ENCODE measurements at places on chromosomes 16 and 17.

DNA sequence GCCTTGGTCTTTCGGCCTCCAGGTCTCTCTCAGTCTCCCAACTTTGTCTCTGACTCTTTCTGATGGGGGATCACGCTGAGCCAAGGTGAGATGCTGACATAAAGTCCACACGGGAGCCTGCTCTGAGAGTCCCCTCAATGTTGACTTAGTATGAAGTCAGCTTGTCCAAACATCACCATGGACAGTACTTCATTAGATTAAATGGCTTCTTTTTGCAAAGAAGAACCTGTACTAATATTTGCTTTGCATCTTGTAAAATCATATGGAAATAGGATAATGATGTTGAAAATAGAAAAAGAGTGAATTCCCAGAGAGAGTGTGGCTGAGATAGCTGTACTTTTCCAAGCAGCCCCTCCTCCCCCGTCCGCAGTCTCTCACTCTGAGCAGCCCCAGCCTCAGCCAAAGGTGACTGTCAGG is 56.7 kb upstream of the SIAH1 start:
- H3K4me1 ChIP-seq = peaks cover 5% of the 10 kb centered on the region
- no peak for DNase-seq
- H3K4me3 ChIP-seq = no peak overlapping the region
- no peaks in the 10 kb centered on the region for H3K27me3 ChIP-seq
- H3K36me3 ChIP-seq = no peaks in the 10 kb centered on the region
- no peak overlapping the region for H3K27ac ChIP-seq

DNA sequence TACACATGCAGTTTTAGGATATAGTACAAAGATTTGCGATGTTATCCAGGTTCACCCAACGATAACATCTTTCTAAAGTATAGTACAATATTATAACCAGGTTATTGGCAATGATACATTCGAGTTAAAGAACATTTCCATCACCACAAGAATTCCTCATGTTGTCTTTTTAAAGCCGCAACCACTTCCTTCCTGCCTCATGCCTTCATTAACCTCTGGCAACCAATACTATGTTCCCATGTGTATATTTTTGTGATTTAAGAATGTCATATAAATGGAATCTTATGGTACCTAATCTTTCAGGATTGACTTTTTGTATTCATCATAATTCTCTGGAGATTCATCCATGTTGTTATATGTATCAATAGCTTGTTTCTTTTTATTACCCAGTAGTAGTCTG is 1183.2 kb downstream of the CDH11 start:
- DNase-seq = no peak
- H3K4me3 ChIP-seq = no peak overlapping the region
- no peaks in the 10 kb centered on the region for H3K27me3 ChIP-seq
- H3K36me3 ChIP-seq = no peaks in the 10 kb centered on the region
- H3K4me1 ChIP-seq = no peaks in the 10 kb centered on the region
- H3K27ac ChIP-seq = no peak overlapping the region

DNA sequence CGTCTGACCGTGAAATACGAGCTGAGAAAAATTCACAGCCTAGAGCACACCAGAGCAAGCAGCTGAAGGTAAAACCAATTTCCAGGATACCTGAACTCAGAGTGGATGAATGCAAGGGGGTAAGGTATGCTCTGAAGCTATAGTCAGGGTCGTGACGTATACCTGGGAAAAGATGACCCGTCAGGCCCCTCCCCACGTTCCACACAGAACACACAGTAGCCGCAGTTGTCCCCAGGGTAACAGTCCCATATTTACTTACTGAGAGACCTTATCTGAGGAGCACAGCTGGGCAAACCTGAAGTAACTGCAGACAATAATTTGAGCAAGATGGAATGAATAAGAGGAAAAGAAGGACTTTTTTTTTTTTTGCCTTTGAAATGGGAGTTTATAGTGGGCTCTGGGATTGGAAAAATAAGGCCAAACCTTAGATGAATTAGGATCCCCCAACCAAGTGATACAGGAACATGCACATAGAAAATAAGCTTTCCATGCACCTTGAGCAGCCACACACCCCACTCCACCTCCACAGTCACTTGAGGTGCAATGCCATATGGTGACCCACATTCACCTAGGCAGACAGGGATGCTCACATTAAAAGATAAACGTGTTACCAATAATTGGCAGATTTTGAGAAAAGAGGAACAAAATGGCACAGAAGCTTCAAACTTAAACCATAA is 38.0 kb downstream of the ABCA6 start:
- H3K4me1 ChIP-seq = peaks cover 19% of the 10 kb centered on the region
- H3K27ac ChIP-seq = peak overlapping the region; percentile 58
- no peaks in the 10 kb centered on the region for H3K27me3 ChIP-seq
- H3K36me3 ChIP-seq = no peaks in the 10 kb centered on the region
- DNase-seq = peak; percentile 89

- H3K36me3 ChIP-seq = no peaks in the 10 kb centered on the region
- H3K4me3 ChIP-seq = peak overlapping the region; percentile 87
- H3K27me3 ChIP-seq = no peaks in the 10 kb centered on the region
- no peak for DNase-seq
- peak overlapping the region; percentile 96 for H3K27ac ChIP-seq
Measured at GRCh38 chr17:60524463-60525327, 1.3 kb downstream of the APPBP2 start.

DNA sequence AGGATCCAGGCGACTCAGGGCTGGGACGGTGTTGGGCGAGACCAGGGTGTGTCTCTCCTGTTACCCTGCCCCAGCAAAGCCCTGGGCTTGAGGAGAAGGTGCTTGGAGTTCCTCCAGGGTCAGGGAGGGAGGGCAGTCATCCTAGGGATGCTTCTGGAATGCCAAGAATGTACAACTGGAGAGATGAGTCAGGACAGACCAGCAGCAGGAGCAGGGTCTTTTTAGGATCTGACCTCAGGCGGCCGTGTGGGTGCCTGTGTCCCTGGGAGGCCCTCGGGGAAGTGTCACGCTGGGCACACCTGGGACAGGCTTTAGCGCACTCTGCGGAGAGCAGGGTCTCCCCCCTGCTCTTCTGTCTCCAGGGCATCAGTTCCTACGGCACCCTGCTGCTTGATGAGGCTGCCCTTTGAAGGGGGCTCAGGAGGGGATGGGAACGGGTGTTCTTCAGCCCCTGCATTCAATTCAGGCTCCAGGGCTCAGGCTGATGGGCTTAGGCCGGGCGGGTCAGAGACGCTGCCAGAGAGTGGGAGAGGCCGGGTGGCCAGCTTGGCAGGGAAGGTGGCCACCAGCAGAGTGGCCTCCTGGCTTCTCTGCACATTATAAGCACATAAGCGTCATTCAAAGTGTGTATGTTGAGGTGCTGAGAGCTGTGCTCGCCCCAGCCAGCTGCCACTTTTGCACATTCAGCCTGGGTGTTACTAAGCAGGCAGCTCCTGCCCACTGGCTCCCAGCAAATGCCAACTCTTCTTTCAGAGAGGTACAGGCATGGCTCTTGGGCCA is 8.4 kb upstream of the MTSS2 start:
- no peaks in the 10 kb centered on the region for H3K27me3 ChIP-seq
- no peaks in the 10 kb centered on the region for H3K36me3 ChIP-seq
- peak overlapping the region; percentile 89 for H3K27ac ChIP-seq
- DNase-seq = peak; percentile 81
- H3K4me1 ChIP-seq = peaks cover 44% of the 10 kb centered on the region

GRCh38 chr17:29615492-29616299 is 7.0 kb downstream of the CORO6 start:
- peaks cover 23% of the 10 kb centered on the region for H3K4me1 ChIP-seq
- H3K27ac ChIP-seq = no peak overlapping the region
- no peaks in the 10 kb centered on the region for H3K36me3 ChIP-seq
- peak overlapping the region; percentile 42 for H3K4me3 ChIP-seq

DNA sequence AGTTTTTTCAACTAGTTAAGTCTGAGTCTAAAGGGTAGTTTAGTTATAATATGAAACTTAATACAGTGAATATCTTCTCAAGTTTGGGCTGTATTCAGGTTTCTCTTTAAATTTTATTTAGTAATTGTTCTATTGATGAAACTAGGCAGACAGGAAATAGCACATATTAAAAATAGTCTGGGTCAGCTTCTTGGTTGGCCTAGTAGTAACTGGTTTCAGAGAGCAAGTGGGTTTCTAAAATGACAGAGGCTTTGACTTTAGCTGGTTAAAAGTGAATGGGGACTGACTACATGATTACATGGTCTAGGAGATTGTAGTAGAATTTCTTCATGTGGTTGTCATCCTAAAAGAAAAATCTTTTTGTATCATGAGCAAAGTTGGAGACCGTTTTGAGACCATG is 46.8 kb downstream of the OMG start:
- DNase-seq = no peak
- no peaks in the 10 kb centered on the region for H3K4me1 ChIP-seq
- peaks cover 1% of the 10 kb centered on the region for H3K36me3 ChIP-seq
- no peak overlapping the region for H3K27ac ChIP-seq

DNA sequence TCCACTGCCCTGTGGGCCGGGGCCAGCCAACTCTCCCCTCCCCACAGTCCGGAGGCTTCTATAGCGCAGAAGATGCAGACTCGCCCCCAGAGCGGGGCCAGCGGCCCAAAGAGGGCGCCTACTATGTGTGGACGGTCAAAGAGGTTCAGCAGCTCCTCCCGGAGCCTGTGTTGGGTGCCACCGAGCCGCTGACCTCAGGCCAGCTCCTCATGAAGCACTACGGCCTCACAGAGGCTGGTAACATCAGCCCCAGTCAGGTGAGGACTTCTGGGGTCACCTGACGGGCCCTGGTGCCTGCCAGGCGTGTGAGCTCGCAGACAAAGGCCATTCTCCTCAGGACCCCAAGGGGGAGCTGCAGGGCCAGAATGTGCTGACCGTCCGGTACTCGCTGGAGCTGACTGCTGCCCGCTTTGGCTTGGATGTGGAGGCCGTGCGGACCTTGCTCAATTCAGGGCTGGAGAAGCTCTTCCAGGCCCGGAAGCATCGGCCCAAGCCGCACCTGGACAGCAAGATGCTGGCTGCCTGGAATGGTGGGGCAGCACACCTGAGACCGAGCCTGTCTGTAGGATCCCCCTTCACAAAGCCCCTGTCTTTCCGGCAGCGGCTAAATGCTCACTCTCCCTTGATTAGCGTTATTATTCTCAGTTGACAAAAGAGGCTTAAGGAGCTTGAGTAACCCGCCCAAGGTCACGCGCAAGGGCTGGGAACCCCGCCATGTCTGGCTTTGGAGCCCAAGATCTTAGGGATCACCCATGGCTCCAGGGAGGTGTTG is 3.9 kb downstream of the SPATA20 start:
- peaks cover 8% of the 10 kb centered on the region for H3K36me3 ChIP-seq
- no peak overlapping the region for H3K27ac ChIP-seq
- H3K4me3 ChIP-seq = no peak overlapping the region
- peak; percentile 94 for DNase-seq

- H3K36me3 ChIP-seq = no peaks in the 10 kb centered on the region
- H3K4me3 ChIP-seq = no peak overlapping the region
- H3K27me3 ChIP-seq = no peaks in the 10 kb centered on the region
- no peak overlapping the region for H3K27ac ChIP-seq
Measured at GRCh38 chr17:1907909-1908698, 78.3 kb downstream of the RPA1 start.

DNA sequence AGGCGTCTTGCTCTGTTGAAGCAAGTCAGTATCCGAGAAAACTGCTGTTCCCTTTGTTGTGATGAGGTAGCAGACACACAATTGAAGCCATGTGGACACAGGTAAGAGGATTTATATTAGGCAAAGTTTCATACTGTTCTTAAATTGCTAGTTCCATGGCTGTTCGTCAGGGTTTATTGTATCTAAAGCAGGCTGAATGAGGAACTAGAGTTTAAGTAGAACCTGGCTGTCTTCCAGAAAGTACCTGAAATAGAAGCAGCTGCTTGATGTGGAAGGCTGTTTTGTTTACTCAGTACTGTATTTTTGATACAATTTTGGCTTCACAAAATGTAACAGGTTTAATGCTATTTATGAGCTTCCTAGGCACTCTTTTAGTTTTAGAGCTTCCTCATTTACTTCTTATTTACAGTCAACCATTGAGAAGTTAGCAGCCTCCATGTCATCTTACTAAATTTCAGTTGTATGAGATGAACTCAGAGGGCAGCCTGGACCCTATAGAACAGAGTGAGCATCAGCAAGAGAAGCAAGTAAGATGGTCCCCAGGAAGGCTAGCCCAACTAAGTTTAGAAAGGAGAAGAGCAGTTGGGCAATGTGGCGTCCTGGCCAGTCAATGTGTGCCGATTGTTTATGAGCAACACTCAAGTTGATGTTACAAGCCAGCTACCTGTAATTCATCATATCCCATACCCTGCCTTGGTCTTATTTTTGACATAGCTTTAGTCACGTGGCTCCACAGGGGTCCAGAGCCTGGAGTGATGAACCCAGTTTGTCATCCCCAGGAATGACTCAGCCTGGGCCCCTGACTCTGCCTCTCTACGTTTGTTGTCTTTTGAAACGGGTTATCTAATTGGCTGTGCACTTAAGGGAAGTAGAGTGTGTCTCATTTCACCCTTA is 9.7 kb upstream of the ARL2BP start:
- H3K36me3 ChIP-seq = peaks cover 4% of the 10 kb centered on the region
- H3K4me3 ChIP-seq = no peak overlapping the region
- no peaks in the 10 kb centered on the region for H3K27me3 ChIP-seq
- no peaks in the 10 kb centered on the region for H3K4me1 ChIP-seq

- no peak overlapping the region for H3K27ac ChIP-seq
- no peak for DNase-seq
- H3K27me3 ChIP-seq = no peaks in the 10 kb centered on the region
- no peak overlapping the region for H3K4me3 ChIP-seq
Measured at GRCh38 chr17:30808785-30809286, 15.7 kb downstream of the CRLF3 start.

DNA sequence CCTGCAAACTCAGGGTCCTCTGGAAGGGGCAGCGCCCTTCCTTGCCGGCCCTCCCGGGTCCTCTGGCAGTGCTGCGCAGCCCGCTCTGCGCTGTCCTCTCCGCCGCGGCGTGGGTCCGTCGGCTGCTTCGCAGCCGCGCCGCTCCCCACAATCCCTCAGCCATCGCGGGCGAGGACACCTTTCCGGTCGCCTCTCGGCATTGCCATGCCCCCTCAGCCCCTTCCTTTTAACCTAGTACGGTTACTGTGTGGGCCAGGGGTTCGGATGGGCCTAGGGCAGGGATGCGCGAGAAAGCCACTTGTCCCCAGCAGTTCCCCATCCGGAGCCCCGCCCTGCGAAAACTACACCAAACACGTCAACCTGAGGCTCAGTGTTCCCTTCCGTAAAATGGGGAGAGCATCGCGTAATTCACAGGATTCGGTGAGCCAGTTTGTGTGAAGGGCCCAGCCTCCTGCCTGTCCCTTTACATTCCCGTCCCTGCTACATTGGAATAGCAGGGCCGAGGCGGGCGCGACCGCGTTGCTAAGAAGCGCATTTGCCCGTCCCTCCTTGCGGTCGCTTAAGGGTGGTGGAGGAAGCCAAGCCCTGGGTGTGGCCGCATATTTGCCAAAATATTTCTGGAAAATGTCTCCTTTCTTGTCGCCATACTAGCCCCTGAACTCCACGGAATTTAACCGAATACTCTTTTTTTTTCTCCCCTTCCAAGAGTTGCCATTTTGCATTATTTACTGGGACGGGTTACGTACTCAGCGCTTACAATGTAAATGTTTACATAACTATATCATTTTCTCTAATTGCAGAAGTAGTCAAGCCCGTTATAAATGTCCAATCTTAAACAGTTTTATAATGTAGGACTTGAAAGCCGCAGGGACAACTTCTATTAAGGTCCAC is 13.2 kb downstream of the COPZ2 start:
- peak overlapping the region; percentile 36 for H3K4me3 ChIP-seq
- peak; percentile 74 for DNase-seq
- no peaks in the 10 kb centered on the region for H3K36me3 ChIP-seq
- H3K27ac ChIP-seq = peak overlapping the region; percentile 89

- H3K27me3 ChIP-seq = no peaks in the 10 kb centered on the region
- no peak overlapping the region for H3K4me3 ChIP-seq
- no peaks in the 10 kb centered on the region for H3K36me3 ChIP-seq
- H3K4me1 ChIP-seq = 0 out of 2 replicates have a peak, but pooled peaks cover 10% of the 10 kb centered on the region
- H3K27ac ChIP-seq = no peak overlapping the region
Measured at GRCh38 chr16:72372087-72373045, 200.4 kb upstream of the PMFBP1 start.

GRCh38 chr16:68524069-68524820 is 14.8 kb upstream of the ZFP90 start:
- peaks cover 6% of the 10 kb centered on the region for H3K4me1 ChIP-seq
- H3K4me3 ChIP-seq = no peak overlapping the region
- H3K27me3 ChIP-seq = no peaks in the 10 kb centered on the region
- no peak overlapping the region for H3K27ac ChIP-seq

Data from Caco-2 (cell line).